Natural killer cell (primary cell): ENCODE measurements at places on chromosomes 5 and 9.

DNA sequence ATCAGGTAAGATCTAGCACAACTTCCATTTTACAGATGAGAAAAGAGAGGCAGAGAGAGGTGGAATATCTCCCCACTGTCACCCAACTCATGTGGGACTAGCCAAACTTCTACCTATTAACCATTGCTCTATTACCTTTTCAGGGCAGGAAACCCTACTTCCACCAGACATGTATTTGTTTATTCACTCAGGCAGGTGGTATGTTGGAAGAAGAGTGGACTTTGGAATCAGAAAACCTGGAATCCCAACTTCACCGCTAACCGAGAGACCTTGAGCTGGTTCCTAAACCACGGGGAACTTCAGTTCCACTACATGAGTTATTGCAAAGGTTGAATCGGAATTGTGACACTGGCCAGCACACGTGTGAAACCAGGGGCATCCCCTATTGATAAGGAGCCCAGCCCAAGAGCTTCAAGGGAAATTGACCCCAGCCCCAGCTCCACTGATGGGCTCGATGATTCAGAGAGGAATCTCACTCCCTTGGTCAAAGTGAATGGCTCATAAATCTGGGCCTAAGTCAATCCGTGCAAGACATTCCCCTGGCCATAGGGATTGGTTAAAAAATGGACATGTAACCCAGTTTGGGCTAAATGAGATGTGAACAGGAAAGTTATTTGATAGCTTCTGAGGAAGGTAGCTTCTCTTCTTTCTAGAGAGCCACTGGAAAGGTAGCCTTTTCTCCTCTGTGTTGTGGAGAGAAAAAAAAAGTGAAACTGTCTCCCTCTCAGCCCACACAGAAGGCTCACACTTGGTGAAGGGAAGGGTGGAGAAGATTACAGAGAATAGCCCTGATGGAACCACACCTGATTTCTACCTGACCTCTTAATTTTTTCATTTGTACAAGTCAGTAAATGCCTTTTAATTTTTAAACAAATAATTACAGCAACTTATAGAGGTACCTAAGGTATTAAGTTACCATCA lies 5.5 kb upstream of the GLIS3 start:
- no peak for DNase-seq

DNA sequence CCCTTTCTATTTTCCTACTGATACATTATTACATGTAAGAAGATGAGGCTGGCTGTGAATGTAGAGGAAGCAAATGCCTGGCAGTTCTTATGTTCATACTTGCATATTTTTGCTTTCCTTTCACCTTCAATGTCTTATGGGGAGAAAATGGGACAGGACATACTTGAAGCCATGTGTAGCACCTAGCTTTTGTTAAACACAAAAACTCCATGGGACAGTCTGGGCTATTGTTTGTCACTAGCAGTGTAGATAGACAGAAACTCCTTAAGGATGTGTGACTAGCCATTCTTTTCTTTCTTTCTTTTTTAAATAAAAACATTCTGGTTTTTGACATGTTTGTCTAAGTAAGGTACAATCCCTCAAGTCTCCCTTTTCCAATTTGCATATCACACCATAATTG lies 122.7 kb downstream of the ARL15 start:
- no peak for DNase-seq

DNA sequence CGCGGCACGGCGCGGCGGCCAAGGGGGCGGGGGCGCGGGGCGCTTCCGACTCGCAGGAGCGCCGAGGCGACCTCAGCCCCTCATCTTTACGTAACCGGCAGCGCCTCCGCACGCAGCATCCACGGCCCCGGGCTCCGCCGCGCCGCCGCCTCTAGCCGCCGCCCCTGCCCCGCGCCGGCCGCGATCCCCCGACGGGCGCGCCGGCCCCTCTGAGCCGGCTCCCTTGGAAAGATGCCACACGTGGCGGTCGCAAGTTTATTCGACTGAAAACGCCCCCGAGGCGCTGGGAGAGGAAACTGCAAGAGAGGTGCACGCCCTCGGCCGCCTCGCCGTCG lies 1.0 kb downstream of the KLF9 start:
- no peak for DNase-seq

- DNase-seq, result no peak
Observed at GRCh38 chr5:180811623-180812124, 9.1 kb upstream of the MGAT1 start.

DNA sequence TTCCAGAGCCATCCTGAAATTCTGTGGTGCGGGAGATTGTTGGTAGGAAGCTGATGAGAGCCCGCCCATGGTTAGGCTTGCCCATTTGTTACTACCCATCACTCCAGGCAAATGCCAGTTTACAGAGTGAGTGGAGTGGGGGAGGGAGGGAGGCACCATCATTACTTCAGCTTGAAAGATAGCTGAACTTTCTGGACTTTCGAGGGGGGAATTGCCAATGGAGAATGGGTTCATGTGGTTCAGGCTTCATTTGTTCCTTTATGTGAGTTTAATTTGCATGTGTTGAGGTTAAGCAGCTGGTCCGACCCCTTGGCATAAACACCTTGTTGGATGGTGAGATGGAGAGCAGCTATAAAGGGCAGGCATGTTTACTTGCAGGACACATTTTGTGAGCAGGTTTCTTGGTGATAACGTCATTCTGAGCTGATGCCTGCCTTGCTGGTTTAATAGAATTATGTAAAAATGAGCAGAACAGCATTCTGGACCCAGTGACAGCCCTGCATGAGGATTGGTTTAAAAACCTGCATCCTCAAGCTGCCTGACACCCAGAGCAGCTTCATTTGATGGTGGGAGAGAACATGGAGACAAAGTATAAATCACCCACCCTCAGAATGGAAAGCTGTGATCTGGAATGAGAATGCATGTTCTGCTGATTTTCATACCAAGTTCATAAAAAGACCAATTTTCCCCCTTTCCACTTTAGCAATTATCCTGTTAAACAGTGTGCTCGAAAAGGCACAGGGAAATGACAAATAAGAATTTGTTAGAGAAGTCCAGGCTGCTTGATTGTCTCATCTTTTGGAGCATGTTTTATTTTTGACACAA lies 106.3 kb downstream of the TRIO start:
- no peak for DNase-seq

DNA sequence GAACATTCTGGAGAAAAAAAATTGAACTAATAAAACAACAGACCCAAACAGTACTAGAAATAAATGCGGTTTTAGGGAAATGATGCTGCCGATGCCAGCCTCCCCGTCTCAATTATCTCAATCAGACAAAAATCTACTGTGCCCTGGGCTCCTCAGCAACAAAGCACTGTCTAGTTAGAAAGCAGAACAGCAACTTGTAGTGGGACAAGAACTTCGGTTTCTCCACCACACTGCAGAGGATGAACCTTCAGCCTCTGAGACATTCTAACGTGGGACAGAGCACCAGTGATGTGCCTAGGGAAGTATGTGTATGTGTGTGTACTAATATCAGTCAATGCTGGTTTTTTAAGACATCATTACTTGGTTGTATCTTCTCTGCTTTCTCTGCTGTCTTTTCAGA lies 11.1 kb upstream of the CAST start:
- no peak for DNase-seq
